ENCODE measurements at places on chromosomes 4 and X.

DNA sequence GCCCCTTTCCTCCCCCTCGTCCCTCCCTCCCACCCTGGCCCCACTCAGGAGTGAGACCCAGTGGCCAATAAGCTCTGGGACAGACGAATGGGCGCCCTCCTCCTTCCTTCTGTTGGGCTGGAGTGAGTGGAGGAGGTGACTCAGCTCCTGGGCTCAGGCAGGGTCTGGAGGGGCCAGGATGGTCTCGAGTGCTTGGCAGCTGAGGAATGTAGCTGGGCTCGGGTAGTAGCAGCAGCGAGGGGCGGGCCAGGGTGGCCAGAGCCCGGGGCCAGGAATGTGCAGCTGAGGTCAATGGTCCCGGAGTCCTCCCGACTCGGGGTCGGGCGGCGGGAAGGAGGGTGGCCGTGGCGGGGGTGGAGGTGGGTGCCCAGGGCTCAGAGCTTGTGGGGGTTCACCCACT, 15.0 kb downstream of the G6PD start:
- DNase-seq = no peak

DNA sequence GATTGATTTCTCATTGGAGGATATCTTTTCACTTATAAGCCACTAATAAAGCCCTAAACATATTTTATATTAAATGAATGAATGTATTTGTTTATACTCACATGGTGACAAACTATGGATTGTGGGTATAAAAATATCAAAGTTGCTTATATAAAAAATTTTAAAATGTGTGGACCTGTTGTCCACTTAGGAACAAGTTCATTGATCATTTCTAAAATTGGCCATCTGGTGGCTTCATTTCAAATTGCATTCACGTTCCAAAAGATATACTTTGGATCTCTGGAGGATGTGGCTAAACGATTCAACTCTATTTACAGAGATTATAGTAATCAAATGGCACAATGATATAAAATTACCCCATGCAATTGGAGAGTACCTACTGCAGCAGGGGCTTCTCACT, 32.5 kb downstream of the FSTL5 start:
- DNase-seq = no peak

GRCh38 chr4:95105983-95106382, 348.2 kb downstream of the BMPR1B start:
- no peak for DNase-seq

DNA sequence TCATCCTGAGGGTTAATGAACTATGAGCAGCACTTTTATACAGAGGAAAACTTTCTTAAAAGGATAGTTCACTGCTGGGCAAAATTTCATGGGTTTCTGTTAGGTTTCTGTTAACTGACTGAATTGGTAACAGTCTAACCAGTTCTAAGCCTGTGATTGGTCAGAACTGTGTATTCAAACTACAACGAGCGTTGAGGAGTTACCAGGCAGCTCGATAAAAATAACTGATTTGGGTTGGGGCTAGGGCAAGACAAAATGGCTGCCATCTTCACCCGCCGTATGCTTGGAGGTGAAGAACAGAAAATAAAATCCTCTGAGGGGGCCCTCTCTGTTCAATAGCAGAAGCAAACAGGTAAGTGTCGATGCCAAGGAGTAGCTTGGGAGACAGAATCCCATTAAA, 22.0 kb downstream of the FAM133A start:
- no peak for DNase-seq

- no peak for DNase-seq
Observed at GRCh38 chrX:136867518-136867917, 13.0 kb downstream of the RBMX start.

GRCh38 chr4:112061207-112061817, 83.9 kb upstream of the FAM241A start:
- no peak for DNase-seq

DNA sequence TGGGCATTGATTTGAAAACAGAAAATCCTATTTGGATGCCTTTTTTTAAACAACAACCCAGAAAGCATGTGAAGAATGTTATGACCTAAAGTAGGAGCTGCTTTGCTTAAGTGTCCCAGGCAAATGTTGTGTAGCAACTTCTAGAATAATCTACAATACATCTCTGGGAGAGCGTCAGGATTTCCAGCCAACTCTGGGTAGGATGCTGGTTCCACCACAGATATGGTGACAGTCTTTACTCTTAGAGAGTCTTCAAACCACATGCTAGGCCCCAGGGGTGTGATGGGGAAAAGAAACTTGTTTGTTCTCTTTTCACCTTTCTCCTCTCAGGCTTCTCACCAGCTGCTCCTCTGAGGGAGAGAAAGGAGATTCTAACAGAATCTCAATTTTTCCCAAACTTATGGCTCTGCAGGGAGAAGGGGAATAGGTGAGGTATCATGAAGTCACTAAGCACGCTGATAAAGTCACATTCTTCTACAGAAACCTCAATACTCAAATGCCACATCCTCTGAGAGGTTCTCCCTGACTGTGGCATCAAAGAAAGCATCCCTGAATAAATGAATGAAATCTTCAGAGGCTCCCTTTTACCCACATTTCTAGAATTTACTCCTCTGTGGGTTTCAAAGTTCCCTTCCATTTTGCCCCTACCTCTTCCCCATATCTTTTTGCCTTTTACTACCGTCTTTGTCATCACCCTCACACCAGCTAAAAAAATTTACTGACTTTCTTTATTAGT, 171.6 kb upstream of the RAI2 start:
- DNase-seq = no peak

DNA sequence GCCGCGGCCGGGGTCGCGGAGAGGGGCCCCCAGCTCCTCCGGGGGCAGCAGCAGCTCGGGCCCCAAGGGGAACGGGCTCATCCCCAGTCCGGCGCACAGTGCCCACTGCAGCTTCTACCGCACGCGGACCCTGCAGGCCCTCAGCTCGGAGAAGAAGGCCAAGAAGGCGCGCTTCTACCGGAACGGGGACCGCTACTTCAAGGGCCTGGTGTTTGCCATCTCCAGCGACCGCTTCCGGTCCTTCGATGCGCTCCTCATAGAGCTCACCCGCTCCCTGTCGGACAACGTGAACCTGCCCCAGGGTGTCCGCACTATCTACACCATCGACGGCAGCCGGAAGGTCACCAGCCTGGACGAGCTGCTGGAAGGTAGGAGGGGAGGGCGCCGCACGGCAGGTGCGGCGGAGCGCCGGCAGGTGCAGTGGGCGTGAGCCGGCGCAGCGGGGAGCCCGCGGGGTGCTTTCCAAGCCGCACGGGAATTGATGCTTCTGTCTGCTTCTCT, 886 bp downstream of the DCLK2 start:
- peak; percentile 9 for DNase-seq

DNA sequence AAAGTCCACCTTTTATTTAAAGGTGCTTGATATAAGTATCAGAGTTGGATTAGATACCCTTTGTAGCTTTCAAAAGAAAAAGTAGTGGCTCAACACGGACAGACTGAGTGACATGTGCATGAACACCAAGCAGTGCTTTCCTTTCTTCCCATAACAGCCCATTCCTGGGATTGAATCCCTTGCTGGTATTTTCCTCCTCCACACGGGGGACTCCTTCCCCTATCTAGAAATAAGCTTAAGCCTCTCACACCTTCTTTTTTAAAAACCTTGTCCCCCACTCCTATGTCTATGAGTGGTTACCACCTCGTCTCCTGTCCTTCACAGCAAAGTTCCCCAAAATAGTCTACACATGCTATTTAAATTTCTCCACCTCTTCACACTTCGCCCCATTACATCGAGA, 5.1 kb downstream of the AP1S2 start:
- DNase-seq = no peak

GRCh38 chr4:74375824-74376426, 11.0 kb downstream of the EREG start:
- DNase-seq = no peak

GRCh38 chr4:48153791-48154550, 19.9 kb upstream of the TXK start:
- no peak for DNase-seq

- no peak for DNase-seq
Observed at GRCh38 chr4:184197536-184198082, 20.1 kb downstream of the ENPP6 start.

GRCh38 chr4:114783215-114783595, 184.6 kb downstream of the UGT8 start:
- no peak for DNase-seq

DNA sequence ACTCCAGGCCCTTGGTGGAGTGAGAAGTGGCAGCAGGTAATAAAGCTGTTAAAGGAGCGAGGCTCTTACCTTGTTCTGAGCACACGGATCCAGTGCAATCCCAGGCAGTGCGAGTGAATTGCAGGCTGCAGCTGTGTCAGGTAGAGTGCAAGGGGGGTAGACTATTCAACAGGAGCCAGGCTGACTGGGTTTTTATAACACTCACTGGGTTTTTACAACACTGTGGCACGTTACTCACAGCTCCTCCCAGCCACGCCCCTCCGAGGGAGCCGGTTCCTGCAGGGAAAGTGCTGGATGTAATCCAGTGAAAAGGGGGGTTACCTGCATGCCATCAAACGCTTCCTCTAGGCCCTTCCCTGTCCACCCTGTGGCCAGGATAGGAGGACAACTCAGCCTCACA, 358 bp downstream of the FGFBP1 start:
- no peak for DNase-seq

GRCh38 chr4:142563682-142564291, 282.3 kb downstream of the INPP4B start:
- DNase-seq = no peak

- no peak for DNase-seq
Observed at GRCh38 chrX:152806035-152806434, 24.5 kb downstream of the CETN2 start.

- no peak for DNase-seq
Observed at GRCh38 chr4:163744861-163745260, 250.4 kb downstream of the TMA16 start.

- no peak for DNase-seq
Observed at GRCh38 chr4:38092701-38093100, 132.5 kb downstream of the PTTG2 start.

- DNase-seq = no peak
Observed at GRCh38 chrX:31233941-31234496, 162.2 kb upstream of the FTHL17 start.

DNA sequence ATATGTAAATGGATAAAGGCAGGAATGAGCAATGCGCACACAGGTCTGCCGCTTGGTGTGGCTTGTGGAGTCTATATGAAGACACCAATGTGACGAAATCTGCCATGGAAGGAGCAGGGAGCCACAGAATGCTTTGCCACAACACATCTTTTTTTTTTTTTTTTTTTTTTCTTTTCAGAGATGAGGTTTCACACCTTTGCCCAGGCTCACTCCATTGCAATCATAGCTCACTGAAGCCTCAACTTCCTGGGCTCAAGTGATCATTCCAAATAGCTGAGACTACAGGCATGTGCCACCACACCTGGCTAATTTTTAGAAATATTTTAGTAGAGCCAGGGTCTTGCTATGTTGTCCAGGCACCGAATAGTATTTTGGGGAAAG, 17.4 kb upstream of the SLC34A2 start:
- no peak for DNase-seq

GRCh38 chr4:73451981-73452747, 16.1 kb downstream of the AFP start:
- no peak for DNase-seq

DNA sequence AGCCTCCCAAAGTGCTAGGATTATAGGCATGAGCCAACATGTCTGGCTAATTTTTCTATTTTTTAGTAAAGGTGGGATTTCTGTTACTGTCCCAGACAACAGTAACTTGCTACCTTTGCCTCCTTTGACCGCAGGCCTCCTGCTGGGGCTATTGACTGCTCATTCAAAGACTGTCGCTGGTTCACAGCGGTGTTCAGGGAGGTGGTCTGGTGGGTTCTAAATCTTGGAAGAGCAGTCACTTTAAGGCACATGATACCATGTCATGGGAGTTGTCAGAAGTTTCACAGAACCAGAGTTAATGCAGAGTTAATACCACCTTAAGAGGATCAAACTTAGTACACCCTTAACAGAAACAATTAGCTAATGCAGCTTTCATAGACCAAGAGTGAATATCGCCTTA, 3.8 kb downstream of the ASMT start:
- no peak for DNase-seq

DNA sequence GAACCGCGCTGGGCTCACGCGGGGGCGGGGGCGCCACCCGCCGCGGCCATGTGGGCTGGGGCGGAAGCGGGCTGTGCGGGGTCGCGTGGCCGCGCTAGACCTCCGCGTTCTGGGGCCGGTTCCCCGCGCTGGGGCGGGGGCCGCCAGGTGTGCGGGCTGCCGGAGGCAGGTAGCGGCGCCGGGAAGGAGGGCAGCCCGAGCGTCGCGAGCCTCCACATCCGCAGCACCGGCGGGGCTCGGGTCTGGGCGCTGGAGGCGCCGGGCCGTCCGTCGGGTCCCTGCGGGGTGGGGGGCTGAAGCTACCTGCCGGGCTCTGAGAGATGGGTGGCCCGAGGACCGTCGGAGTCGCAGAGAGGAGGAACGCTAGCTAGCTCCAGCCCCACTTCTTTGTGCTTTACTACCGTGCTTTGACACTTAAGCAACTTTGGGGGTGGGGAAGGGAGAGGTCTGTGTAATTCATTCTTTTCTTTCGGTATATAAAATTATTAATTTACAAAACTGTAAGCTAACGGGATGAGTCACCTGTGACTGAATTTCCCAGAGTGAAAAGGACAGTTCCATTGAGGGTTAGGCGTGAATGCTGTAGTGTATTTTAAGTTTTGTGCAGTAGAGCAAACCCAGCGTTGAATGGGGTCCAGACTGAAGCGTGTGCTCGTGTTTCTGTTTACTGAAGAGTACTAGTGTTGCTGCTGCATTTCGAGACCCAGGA, 689 bp downstream of the METAP1 start:
- peak; percentile 6 for DNase-seq

GRCh38 chrX:23483396-23483795, 148.7 kb downstream of the PTCHD1 start:
- DNase-seq = no peak

- peak; percentile 5 for DNase-seq
Observed at GRCh38 chr4:38266616-38267015, 306.4 kb downstream of the PTTG2 start.

- no peak for DNase-seq
Observed at GRCh38 chr4:165367040-165367439, 11.8 kb upstream of the CPE start.

DNA sequence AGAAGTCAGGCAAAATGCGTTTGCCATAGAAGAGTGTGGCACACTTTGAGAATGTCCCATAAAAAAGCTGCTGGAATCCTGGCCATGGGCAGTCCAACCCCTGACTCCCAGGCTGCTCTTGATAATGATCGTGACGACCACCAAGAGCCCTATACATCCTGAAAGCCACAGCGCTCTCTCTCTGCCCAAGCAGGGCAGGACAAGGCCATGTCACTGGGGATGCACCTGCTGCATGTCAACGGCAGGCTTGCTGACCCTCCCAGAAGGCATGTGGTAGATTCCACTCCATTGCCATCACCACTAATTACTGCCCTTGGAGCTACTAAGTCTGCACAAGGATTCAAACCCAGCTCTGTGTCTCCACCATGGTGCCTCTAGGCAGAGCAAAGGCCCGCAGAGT, 144.5 kb downstream of the EVC2 start:
- no peak for DNase-seq

DNA sequence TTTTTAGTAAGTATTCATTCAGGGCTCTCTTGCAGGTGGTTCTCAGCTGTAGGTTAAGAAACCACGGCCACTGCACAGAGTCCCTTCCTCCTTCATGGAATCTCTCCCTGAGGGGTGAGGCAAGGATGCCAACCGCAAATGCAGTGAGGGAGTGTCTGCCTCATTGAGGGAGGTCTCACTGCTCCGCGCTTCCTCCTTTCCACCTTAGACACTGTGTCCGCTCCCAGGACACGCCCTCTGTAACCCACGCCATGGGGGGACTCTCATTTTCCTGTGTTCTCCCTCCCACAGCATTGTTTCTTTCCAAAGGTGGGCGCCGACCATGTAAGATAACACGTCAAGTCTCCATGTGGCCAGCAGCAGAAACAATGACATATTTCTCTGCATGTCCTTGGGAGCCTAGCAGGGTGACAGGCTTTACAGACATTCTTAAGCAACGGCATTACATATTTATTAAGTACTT, 63.2 kb downstream of the SEPSECS start:
- DNase-seq = no peak
